NCI-H524 treated with DMSO at 0.1 percent for 48 hours (cell line): ENCODE measurements at places on chromosomes 6 and 20.

DNA sequence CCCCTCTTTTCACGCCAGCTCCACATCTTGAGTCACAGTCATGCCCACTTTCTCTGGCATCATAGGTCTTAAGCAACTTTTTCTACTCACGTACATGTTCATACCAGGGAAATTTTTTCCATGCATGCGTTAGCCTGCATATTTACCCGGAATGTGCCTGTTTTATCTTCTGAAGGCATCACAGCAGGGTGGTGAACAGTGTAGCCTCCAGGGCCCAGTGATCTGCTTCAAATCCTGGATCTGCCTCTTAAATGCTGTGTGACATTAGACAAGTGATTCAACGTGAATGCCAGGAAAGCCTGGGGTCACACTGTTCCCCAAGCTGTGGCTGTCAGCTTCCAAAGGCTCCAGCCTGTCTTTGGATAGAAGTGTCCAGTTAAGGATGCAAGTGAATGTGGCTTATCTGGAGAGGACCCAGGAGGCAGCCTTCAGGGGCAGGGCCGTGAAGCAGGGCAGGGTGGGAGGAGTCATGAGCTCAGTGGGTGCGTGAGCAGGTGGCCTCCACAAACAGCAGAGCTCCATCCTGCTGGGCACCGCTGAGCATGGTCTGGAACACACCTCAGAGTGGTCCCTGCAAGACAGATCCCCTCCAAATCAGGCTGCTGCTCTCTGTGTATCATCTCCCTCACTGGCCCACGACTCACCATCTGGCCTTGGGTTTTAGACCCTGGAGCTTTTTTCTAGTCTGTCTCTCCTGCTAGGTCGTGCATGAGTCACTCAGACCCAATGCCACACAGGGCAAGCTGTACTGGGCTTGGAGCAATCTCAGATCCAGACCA is 30.4 kb upstream of the CD93 start:
- no peak for DNase-seq

GRCh38 chr6:148203970-148204369 is 138.7 kb upstream of the SASH1 start:
- DNase-seq: peak; percentile 69

DNA sequence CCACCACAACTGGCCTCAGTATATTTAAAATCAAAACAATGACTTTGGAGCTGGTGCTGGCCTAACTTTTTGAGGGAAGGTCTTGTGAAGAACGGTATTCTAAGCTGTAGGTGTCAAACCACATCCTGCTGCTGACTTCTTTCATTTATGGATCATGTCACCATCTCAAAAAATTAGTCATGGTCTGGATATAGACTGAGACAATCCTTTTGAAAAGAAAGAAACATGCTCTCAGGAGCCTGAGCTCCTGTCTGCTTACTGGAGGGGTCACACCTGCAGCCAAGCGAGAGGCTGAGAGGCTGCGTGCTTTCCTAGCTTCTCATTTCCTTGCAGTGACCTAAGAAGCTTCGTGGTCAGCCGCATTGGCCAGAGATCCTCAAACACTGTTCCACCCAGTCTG is 55.2 kb downstream of the TIAM2 start:
- DNase-seq: no peak

DNA sequence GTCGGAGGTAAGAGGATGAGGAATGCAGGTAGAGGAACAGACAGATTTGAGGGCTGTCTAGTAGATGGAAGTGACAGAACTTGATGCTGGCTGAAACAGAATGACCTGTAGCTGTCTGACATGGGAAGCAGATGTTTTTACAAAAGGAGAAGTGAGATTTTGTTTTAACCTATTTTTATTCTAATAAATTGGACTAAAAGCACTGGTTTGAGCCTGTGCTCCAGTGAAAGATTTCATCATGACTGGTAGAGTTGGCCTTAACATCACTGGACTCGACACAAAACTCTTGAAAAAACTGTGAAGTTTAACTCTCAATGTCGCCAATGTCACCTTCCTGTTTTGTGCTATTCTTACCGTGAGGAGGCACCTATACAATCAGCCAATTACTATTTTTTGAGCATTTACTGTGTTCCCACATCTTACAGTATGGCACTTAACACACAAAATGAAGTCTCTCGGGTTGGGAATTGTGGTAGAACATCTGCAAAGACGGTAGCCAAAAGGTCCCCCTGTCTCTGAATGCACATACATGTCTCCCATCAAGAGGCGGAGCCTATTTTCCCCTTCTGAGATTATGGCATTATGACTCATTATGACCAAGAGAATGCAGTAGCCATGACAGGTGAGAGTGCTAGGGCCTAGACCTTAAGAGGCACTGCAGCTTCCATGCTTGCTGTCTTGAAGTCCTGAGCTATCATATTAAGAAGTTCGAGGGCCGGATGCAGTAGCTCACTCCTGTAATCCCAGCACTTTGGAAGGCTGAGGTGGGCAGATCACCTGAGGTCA is 93.2 kb downstream of the FOXF2 start:
- no peak for DNase-seq

- no peak for DNase-seq
Observed at GRCh38 chr6:7701212-7701834, 24.6 kb upstream of the BMP6 start.

DNA sequence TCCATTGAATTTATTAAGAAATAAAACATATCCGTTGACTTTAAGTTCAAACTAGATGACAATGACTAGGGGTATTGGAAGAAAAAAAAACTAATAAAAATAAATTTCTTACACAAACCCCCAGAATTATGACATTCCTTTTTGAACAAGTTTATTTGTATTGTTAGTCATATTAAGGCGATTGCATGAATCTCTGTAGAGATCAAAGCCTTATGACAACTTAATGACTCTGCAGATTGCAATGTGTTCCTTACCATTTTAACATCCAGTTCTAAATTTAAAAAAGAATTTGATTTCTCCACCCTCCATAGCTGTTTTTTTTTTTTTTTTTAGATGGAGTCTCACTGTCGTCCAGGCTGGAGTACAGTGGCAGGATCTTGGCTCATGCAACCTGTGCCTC is 189.8 kb upstream of the CEP162 start:
- DNase-seq: no peak

- no peak for DNase-seq
Observed at GRCh38 chr20:10843146-10843711, 169.4 kb upstream of the JAG1 start.

DNA sequence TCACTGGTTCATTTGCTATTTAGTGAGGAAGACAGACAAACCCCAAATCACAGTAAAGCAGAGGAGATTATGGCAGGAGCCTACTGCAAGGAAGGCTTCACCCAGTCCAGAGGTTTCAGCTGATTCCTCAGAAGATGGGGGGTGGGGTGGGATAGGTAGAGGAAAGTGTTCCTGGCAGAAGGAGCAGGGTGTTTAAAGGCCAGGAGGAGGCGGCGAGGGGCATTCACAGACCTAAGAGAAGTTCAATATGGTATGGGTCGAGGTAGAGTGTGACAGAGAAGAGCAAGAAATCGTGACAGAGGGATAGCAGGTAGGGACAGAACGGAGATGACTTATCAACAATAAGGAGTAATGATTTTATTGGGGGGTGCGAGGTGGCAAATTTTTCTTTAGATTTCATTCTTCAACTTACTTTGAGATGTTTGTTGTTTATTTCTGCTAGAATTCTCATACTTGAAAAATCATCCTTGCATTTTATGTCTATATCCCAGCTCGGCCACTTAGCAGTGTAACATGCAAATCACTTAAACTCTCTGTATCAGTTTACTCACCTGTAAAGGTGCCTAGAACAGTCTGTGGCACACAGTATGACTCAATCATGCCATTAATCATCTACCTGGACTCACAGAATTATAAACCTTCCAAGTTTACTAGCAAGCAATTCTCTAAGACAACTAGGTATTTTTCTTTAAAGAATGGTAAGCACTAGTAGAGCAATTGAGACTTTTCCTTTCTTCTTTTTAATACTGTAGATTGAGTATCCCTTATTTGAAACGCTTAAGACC is 176.7 kb downstream of the REV3L start:
- DNase-seq: no peak

DNA sequence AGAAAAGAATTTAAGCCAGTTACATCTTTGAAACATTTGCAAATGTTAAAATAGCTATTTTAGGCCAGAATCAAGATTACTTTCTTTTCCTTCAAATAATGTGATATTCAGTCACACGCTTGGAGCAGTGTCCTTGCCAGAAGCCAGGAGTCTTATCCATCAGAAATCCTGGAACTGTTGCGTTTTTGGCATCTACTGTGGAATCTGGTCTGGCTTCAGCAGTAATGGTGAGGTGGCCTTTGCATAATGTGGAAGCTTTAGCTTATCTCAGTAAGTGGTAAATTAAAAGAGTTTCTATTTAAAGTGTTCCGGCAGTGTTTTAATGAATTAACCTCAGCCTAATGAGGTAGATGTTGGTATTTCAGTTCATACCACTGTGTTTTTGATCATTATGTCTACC is 97.6 kb downstream of the FIG4 start:
- no peak for DNase-seq

GRCh38 chr6:47698342-47698787 is at the start of gene ADGRF4:
TSS of gene ADGRF4 (plus strand) at chr6:47698580. CDS start at chr6:47707246, 8,666 bp downstream.
- no peak for DNase-seq
